Mesendoderm (in vitro differentiated cells): ENCODE measurements at places on chromosomes 2 and 18.

DNA sequence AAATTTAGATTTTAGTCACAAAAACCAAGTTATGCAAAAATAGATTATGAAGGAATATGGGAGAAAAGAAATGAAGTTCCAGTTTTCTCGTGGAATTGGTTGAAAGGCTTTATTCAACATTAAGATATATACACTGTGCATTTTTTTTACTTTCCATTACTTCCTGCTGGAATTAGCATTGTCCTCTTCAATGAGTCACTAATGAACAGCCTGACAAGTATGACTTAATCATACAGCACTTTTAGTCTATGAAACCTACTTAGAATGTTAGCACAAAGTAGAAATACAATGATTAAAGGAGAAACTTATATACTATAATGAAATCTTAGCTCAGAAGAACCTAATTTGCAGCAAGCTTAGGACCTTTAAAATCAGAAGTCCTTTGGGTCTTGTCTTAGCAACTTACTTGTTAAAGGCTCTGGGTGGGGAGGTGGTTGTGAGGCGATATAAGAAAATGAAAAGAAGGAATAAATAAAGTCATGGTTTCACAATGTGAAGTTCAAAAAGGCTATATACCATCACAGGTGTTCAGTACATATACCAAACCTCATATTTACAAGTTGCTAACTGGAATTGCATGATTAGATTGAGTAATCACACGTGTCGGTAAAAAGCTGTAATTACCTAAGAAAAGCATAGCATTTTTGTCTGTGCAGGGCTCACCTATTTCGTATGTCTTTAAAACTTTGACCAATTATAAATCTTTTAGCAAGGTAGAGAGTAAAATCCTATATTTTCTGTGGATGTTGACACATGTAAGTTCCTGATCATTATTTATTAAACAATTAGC lies 236.8 kb downstream of the CAMKMT start:
- no peak overlapping the region for H3K4me3 ChIP-seq
- H3K4me1 ChIP-seq: no peaks in the 10 kb centered on the region
- H3K27ac ChIP-seq: no peak overlapping the region

- H3K27ac ChIP-seq: no peak overlapping the region
- H3K27me3 ChIP-seq: no peaks in the 10 kb centered on the region
- peaks cover 30% of the 10 kb centered on the region for H3K4me1 ChIP-seq
- H3K36me3 ChIP-seq: no peaks in the 10 kb centered on the region
- H3K4me3 ChIP-seq: no peak overlapping the region
Observed at GRCh38 chr2:62309465-62310091, 113.7 kb downstream of the B3GNT2 start.

DNA sequence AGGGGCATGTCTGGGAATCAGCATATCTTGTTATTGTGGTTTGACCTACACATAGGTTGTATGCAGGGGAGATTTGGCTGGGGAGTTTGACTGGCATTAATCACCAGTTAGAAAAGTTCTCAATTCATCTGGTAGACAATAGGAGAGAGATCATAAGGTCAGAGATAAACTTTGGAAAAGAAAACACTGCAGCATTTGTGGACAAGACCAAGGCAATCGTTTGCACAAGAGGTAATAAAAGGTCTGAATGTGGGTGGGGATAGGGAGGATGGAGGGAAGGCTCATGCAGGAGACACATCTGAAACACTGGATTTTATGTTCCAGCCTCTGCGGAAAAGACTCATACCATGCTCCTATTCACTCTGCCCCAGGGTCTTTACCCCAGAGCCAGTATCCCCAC lies 136.9 kb downstream of the MAIP1 start:
- peaks cover 20% of the 10 kb centered on the region for H3K4me1 ChIP-seq
- no peak overlapping the region for H3K4me3 ChIP-seq
- DNase-seq: no peak
- H3K27me3 ChIP-seq: no peaks in the 10 kb centered on the region

- H3K4me3 ChIP-seq: no peak overlapping the region
- no peaks in the 10 kb centered on the region for H3K27me3 ChIP-seq
- no peaks in the 10 kb centered on the region for H3K36me3 ChIP-seq
- no peak for DNase-seq
- no peak overlapping the region for H3K27ac ChIP-seq
Observed at GRCh38 chr2:40218679-40219078, 233.2 kb downstream of the SLC8A1 start.
